NT2/D1 (cell line): ENCODE measurements at places on chromosomes 1 and 21.

DNA sequence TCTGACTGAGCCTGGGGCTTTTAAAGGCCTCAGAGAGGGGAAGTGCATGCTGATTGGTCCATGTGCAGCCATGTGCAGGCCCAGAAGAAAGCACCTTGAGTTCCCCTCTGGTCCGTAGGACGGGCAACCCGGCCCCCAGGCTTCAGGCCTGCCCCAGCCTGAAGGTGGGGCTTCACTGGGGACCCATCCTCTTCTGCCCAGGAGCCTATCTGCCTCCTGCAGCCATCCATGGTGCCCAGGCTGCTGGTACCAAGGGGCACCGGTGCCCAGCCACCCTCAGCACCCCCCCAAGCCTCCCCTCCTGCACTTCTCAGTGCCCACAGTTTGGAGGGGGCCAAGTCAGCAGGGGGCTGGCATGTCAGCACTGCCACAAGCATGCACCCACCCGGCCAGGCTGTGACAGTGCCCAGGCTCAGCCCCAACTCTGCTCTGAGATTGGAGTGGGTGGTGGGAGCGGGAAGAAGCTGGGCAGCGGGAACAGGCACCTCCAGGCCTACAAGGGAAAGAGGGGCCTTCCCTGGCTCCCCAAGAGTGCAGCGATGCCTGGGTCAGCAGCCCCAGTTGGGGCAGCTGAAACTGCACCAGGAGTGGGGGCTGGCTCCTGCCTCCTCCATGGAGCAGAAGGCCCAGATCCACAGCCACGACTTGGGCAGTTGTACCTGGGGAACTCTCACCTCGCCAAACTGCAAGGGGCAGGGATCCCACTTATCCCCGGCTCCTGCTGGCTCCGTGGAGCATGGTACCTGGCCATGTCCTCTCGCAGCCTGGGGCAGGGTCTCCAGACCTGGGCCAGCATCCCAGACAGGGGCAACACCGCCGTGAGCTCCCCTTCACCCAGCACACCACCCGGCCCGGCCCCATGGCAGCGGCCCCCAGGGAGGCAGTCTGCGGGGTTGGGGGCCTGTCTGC is 11.7 kb downstream of the COL6A2 start:
- no peak for DNase-seq

GRCh38 chr1:178625695-178626094 is 99.3 kb upstream of the RALGPS2 start:
- DNase-seq = no peak

GRCh38 chr1:25019337-25020172 is 89.5 kb upstream of the RUNX3 start:
- DNase-seq = no peak

DNA sequence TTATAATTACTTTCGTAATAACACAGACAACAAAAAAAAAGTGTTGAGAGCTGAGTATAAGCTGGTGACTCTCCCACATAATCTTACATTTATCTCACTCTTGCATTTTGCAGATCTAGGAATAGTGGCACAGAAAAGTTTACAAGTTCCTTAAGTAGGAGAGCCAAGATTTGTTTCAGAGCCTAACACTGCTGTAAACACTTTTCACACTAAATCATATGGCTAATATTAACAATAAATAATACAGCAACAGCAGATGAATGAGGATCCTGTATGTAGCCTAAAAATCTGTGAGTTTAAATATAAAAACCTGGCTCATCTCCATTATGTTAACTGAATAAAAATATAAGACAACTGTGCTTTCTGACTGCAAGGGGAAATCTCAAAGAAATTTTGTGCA is 846.5 kb upstream of the ADAMTS5 start:
- no peak for DNase-seq

DNA sequence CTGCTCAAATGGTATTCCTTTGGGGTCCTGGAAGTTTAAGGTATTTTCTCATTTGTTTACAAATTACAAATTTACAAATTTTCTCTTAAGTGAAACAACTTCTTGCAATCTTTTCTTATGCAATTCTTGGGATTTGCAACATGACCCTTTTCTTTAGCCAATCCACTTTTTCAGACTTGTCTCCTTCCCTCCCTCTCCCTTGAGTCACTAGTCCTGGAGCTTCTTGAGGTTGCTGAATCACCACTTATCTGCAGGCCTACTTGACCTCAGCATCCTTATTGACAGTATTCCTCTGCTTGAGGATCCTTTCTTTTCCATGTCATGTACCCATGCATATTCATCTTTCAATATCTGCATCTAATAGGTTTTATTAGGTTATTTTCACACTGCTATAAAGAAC is 302.8 kb upstream of the ADAMTS5 start:
- peak; percentile 9 for DNase-seq

DNA sequence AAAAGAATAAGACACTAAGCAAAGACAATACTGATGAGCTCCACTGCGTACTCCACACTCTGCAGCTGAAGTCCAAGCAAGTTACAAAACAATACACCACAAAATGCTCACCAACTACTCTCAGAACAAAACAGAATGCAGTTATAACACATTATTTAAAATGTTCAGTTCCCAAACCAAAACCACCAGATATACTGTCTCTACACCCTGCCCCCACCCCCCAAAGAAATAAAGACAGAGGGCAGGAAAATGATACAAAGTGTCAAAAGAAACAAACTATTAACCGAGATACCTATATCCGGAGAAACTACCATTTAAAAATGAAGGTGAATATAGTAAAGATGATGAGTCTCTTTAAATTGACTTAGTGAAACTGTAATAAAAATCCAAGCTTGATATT is 623.0 kb downstream of the KIF26B start:
- DNase-seq = no peak

- DNase-seq = no peak
These were observed 907.6 kb upstream of the ADGRL2 start for GRCh38 chr1:80893115-80893514.

DNA sequence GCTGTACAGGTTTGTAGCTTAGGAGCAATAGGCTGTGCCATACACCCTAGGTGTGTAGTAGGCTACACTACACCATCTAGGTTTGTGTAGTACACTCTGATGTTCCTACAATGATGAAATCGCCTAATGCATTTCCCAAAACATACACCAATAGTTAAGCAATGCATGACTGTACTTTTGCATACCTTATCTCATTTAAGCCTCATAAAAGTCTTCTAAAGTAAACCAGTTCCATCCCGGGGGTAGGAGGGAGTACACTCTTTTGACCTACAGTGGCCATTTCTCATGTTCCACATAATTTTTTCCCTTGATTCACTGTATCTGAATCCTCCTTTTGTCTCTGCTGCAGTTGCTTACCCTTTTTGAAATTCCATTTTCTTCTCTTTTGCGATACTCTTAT is 12.2 kb downstream of the TRMT13 start:
- DNase-seq = no peak

GRCh38 chr1:9782897-9783296 is 40.9 kb downstream of the CLSTN1 start:
- no peak for DNase-seq

DNA sequence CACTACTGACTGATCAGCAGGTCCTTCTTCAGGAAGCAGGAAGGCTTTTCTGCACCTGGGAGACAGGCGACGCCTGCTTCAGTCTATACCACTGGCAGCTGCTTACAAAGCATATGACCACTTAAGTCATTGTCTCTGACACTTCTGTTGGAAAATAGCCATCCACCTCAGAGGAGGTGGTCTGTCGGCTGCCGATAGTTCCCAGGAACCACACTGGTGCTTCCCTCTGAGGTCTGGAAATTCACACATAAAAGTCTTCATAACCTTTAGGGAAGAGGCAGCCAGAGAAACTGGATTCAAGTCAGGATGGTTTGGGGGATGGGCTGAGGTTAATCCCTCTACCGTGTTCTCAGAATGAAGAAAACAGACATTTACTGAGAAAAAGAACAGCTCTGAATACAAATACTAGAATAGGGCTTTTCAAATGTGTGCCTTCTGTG is 15.6 kb upstream of the SRP9 start:
- DNase-seq = no peak

GRCh38 chr1:26520339-26520738 is 9.2 kb upstream of the RPS6KA1 start:
- DNase-seq = no peak

GRCh38 chr1:15146142-15146680 is 7.3 kb upstream of the TMEM51 start:
- DNase-seq = no peak

DNA sequence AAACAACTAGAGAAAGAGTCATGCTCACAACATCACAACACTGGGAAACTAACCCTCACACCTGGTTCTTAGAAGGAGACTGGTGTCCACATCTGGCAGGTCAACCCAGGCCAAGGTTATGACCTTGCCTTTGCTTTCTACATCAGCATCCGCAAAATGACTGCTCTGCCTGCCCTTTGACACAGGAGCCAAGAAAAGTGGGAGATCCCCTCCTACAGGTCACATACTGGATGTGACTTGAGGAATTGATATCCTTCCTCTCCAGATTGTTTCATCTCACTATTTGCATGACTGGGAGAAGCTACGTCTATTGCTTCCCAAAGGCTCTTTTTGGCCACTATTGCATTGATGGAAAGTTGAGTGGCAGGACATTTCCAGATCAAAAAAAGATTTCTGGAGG is 115.5 kb downstream of the MIS18A start:
- DNase-seq = no peak

GRCh38 chr1:78132174-78132947 is 86.6 kb downstream of the GIPC2 start:
- no peak for DNase-seq

DNA sequence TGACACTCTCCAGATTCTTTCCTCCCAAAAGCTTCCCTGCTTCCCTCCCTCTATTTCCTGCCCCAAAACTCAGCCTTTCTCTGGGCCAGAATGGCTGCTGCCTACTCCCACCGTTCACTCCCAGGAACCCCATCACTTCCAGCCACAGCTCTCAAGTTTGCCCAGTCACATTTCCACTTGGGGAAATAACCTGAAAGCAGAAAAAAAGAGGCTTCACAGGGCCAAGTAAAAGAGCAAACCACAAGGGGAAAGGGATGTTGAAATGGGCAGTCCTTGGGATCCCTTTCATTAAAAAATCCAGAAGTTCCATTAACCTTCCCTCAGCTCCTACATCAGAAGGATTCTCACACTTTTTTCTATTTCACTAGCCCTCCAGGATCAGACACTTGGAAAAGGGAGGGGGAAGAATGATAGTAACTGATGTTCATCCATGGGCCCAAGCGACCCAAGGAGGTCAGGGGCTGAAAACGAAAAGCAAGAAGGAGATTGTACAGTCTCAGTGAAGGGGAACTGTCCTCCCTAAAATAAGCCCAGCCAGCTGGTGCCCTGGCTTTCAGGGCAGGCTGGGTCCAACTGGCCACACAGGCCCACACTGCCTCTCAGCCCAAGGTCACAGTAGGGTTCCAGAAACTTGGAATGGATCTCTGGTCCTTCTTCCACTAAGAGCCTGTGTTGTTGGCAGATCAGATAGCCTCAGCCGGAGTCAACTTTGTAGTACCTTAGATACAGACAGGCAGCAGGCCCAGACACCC is 49.7 kb downstream of the DMAP1 start:
- DNase-seq = no peak

DNA sequence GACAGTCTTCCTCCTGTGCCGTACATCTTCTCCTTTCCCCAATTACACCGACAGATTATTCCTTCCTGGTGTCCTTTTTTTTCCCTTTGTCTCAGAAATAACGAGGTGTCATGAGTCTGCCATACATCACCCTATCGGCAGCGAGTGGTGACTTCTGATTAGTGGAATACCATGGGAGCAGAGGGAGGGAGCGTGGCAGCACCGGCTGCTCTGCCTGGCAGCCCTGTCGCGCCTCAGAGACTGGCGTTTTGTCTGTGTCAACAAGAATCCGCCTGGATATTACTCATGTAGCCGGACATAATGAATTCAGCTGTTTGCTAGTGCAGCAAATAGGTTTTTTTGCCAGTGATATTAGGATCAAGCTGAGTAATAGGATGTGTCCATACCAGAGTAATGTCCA is 51.8 kb downstream of the UTP25 start:
- no peak for DNase-seq
